Sciatic nerve (tissue), 2 donors: ENCODE measurements at places on chromosomes 16 and 17. TPM values are rescaled to one million over a fixed set of nuclear protein-coding genes. Genes with fewer than 3 reads are reported as not detected.

GRCh38 chr16:3080024-3080423 is 14.6 kb downstream of the IL32 start:
- no peak for DNase-seq

GRCh38 chr17:57226793-57227192 is 29.5 kb upstream of the MSI2 start:
- DNase-seq = no peak

GRCh38 chr17:43457362-43457692 is 26.4 kb upstream of the DHX8 start:
- DNase-seq = no peak

Gene HS3ST3A1
- total RNA-seq = 1.0 TPM

Gene TPSD1
- 0.27 TPM for total RNA-seq

Gene SCRN2
- total RNA-seq = 39.4 TPM

- DNase-seq = no peak
Observed at GRCh38 chr16:62208934-62209333, 172.7 kb upstream of the CDH8 start.

DNA sequence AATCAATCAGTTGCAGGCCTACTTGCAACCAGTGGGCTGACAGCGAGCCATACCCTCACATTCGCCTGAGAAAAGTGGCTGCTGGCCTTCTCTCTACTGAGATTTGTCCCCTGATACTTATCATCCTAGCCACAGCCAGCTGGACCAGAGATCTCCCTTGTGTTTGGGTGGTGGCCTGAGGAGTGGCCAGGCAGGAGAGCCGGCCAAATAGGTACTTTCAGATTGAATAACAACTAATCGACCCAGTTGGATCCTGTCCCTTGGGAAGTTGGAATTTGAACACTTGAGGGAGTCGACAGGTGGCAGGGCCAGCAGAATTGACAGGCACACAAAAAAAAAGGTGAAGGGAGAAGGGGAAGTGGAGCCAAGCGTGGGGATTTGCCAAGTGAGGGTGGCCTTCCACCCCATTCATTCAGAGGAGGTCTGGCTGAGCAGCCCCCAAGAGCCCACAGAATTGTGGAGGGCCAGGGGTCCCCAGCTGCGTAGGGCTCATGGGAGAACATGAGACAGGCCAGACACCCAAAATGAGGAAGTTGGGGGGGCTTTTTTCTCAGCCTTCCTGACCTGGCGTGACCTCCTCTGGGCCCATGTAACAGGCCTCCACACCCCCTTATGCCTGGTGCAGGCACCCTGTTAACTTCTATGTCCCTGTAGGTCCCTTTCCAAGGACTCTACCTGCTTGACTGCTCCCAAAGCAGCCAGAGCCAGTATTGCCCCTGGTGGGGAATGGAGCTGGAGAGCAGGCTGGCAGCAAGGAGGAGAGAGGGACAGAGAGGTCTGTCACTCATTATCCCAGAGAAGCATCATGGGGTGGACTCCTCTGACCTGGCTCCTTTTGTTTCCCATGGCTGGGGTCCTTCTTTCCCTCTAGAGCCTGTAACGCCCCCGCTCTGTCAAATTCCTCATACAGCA is 2.9 kb upstream of the RANGRF start:
- no peak for DNase-seq
